ENCODE measurements at places on chromosomes 6 and 20.

- no peak for DNase-seq
Measured at GRCh38 chr6:165906-166305, 126.4 kb upstream of the DUSP22 start.

DNA sequence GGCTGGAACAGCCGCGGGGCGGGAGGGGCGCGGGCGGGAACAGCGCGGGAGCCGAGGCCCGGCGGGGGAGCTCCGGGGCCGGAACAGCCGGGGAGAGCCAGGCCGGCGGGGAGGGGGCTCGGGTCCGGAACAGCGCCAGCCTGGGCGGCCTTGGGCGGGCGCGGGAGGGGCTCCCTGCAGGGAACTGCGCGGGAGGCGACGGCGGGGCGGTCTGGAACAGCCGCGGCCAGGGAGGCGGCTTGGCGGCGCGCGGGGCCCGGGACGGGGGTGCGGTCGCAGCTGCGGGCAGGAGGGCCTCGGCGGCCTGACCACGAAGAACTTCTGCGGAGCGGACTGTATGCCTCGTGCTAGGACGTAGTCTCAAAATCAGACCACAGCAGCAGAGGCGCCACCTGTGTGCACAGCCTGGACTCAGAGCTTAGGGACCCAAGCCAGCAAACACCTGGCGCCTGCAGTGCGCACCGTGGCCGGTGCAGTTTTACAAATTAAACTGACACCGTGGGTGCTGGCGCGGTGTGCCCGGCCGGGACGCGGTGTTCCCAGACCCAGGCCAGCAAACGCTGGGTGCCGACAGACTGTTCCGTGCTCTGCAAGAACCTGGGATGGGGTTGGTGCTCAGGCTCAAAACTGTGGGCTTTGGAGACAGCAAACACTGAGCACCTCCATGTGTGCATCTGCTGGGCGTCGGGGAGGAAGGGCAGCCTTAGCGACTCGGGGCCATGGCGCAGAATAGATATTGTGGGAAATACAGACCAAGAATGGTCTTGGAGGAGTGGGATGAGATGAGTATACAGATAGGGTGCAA is 572 bp downstream of the ZNF341 start:
- peak; percentile 85 for DNase-seq

DNA sequence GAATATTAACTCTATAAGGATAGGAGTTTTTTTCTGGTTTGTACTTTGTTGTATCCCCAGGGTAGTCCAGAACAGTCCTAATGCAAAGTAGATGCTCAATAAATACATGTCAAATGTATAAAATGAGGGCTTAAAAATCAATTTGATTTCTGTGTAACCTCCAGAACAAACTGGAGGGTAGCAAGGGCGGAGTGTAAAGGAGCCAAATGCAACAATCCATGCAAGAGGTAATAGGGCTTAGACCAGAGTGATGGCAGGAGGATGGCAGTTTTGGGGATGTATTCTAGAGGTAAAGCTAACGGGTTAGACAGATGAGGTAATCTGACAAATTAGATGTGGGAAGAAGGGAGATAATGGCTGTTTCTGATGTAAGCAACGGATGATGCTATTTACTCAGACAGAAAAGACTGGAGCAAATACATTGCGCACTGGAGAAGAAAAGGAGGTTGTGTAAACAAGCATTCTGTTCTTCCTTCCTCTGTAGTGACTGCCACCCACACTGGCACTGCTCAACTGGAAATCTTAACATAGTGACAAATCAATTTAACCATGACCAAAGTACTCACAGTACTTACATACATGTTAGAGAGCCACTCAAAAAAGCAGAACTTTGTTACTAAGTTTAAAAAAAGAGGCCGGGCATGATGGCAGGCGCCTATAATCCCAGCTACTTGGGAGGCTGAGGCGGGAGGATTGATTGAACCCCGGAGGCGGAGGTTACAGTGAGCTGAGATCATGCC is 2.0 kb downstream of the ZNF318 start:
- no peak for DNase-seq

GRCh38 chr6:147060636-147061035 is 143.6 kb upstream of the STXBP5 start:
- DNase-seq = no peak

GRCh38 chr6:82030761-82031503 is 216.6 kb downstream of the IBTK start:
- no peak for DNase-seq

DNA sequence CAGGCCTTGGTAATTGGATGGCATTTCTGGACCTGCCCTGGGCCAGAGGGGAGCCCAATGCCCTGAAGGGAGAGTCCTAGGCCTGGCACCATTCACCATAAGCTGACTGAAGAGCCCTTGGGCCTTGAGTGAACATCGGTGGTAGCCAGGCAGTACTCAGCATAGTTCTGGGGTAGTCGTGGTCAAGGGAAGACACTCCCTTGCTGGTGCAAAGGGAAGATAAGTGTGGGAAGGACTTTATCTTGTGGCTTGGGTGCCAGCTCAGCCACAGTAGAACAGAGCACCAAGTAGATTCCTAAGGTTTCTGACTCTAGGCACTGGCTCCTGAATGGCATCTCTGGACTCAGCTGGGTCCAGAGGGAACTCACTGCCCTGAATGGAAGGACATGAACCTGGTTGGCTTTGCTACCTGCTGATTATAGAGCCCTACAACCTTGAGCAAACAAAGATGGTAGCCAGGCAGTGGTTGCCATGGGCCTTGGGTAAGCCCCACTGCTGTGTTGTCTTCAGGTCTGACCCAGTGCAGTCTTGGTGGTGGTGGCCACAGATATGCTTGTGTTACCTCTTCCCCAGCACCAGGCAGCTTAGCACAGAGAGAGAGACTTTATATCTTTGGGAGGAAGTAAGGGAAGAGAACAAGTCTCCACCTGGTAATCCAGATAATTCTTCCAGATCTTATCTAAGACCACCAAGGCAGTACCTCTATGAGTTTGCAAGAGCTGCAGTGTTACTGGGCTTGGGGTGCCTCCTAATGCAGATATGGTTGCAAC is 83.5 kb downstream of the PRDM13 start:
- DNase-seq = no peak

- DNase-seq = no peak
Measured at GRCh38 chr6:64084185-64084663, 448.6 kb downstream of the PHF3 start.

- no peak for DNase-seq
Measured at GRCh38 chr6:108875161-108875555, 26.9 kb downstream of the ARMC2 start.

- no peak for DNase-seq
Measured at GRCh38 chr6:159066483-159066882, 21.7 kb upstream of the TAGAP start.
